ENCODE measurements at places on chromosomes 16 and 17.

DNA sequence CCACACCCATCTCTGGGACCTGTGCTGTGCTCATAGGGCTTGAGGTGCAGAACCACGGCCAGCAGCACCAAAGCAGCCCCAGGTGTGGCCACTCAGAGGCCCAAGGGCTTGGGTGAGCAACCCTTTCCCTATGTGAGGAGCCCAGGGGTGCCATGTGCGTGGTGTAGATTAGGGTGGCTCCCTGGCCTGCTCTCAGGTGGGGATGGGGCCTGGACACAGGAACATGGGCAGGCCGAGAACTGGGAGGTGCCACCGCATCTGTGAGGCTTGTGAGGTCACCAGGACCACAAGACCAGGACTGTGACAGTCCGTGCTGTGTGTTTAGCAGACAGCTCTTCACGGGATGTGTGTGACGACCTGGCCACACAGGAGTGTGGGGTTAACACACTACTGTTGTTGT lies 103.5 kb upstream of the ZNF750 start:
- no peaks in the 10 kb centered on the region for H3K27me3 ChIP-seq
- no peaks in the 10 kb centered on the region for H3K4me1 ChIP-seq
- no peak overlapping the region for H3K27ac ChIP-seq
- no peak overlapping the region for H3K4me3 ChIP-seq
- no peak for DNase-seq

DNA sequence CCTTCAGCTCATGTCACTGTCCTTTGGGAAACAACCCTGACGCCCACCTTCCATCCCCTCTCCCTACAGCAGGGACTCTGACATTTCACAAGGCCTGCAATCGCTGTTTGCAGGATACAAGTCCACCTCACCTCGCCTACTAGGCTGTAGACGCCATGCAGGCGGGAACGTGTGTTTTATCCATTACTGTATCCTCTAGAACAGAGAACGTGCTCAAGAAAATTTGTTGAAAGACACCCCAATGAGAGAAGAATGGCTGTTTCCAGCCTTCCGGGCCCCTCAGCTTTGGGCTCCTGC lies 1.5 kb upstream of the TTYH2 start:
- no peak for DNase-seq
- peak overlapping the region; percentile 62 for H3K4me3 ChIP-seq
- peaks cover 4% of the 10 kb centered on the region for H3K4me1 ChIP-seq
- H3K27me3 ChIP-seq, result no peaks in the 10 kb centered on the region

GRCh38 chr17:65583921-65584603 lies 22.6 kb upstream of the AXIN2 start:
- H3K36me3 ChIP-seq, result no peaks in the 10 kb centered on the region
- H3K27me3 ChIP-seq, result no peaks in the 10 kb centered on the region
- no peak overlapping the region for H3K4me3 ChIP-seq
- no peaks in the 10 kb centered on the region for H3K4me1 ChIP-seq

DNA sequence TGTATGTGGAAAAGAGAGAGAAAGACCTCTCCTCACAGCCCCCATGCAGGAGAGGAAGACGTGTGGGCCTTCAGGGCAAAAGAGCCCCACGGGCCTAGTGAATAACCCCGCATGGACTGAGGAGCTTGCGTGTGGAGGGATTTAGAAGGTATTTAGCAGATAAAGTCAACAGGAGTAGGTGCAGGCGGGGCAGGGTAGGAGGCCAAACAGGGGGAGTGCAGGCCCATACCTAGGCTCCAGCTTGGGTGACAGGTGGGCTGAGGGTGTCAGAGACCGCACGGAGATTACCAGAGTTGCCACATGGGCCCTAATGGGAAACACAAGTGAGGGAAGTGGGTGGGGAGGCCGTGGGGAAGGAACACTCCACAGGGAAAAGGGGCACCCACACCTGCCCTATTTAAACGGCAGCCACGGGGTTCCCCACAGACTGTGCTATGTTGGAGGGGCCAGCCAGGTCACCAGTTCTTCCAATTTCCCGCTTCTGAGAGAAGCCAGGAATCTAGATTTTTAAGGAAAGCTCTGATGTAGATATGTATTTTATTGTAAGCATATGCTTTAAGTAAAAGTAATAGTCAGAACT lies 8.2 kb upstream of the CNGB1 start:
- H3K27ac ChIP-seq, result no peak overlapping the region
- H3K36me3 ChIP-seq, result no peaks in the 10 kb centered on the region
- DNase-seq, result no peak

DNA sequence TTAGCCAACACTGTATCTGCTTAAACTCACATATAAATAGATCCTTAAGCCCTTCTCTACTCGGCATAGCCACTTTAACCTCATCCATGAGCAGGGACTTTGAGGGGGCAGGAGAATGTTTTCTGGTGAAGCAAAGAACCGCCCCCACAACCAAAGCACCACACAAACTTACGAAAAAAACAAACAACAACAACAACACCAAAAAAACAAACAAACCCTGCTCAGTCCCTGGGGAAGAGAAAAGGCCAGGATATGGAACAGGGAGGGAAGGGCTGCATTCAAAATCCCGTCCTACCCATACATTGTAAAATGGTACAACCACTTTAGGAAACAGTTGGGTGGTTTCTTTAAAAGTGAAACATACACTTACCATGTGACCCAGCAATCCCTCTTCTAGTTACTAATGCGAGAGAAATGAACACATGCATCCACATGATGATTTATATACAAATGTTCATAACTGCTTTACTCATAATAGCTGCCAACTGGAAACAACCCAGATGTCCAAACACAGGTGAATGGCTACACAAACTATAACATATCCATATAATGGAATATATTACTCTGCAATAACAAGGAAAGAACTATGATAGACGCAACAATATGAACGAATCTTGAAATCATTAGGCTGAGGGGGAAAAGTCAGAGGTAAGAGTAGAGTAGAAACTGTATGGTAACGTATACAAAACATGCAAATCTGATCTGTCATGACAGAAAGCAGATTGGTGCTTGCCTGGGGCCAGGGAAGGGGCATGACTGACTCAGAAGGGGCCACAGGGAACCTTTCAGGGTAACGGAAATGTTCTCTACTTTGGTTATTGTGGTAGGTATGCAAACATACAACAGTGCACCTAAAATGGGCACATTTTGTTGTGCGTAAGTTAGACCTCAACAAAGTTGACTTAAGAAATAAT lies 37.7 kb upstream of the TOB1 start:
- H3K4me1 ChIP-seq, result peaks cover 8% of the 10 kb centered on the region
- no peaks in the 10 kb centered on the region for H3K36me3 ChIP-seq
- peak overlapping the region; percentile 96 for H3K27ac ChIP-seq
- H3K4me3 ChIP-seq, result no peak overlapping the region
- H3K27me3 ChIP-seq, result no peaks in the 10 kb centered on the region

- H3K4me1 ChIP-seq, result no peaks in the 10 kb centered on the region
- H3K27ac ChIP-seq, result no peak overlapping the region
These were observed 303.9 kb downstream of the C16orf95 start for GRCh38 chr16:87012954-87013938.

DNA sequence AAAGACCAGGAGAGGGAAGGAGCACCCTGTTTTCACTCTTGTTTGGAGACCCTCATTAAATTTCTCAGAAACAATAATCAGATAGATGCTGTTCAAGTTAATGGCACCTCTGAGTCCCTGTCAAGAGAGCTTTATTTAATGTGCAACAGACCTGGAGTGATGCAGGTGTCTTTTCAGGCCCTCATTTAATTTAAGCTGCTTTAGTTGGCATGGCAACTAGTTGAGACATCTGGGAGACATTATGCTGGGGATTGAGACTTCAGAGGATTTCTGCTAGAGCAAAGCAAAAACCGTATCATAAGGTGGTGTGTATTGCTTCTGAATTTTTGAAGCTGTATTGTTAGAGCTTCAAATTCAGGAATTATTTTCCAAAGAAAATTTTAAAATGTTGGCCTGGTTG lies 108.5 kb downstream of the NLK start:
- no peak overlapping the region for H3K4me3 ChIP-seq
- DNase-seq, result no peak
- no peaks in the 10 kb centered on the region for H3K36me3 ChIP-seq
- H3K4me1 ChIP-seq, result no peaks in the 10 kb centered on the region
- no peak overlapping the region for H3K27ac ChIP-seq
- no peaks in the 10 kb centered on the region for H3K27me3 ChIP-seq

DNA sequence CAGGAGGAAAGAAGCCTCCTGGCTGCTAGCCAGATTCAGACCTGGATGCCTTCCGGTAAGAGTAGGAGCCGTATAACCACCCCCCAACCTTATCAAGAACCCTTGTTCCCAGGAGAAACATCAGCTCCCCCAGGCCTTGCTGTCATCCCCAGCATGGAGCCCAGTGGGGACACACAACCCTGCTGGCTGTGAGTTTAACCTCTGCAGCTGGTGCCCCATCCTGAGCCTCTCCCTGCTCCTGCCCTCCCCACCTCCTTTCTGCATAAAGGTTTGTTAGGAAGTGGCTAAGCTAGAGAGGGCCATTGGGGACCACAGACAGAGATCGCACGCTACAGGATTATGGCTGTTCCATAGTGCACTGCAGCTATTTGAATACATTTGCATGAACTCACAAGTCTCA lies 55.5 kb upstream of the RPL38 start:
- H3K27me3 ChIP-seq, result no peaks in the 10 kb centered on the region
- H3K27ac ChIP-seq, result no peak overlapping the region
- no peaks in the 10 kb centered on the region for H3K36me3 ChIP-seq
- no peaks in the 10 kb centered on the region for H3K4me1 ChIP-seq
